Osteoblast (primary cell): ENCODE measurements at places on chromosomes 16 and 17. TPM values are rescaled to one million over a fixed set of nuclear protein-coding genes. Genes with fewer than 3 reads are reported as not detected.

GRCh38 chr17:32288615-32289014 lies 23.0 kb downstream of the RHBDL3 start:
- DNase-seq: peak; percentile 22
- peaks cover 2% of the 10 kb centered on the region for H3K4me1 ChIP-seq
- no peaks in the 10 kb centered on the region for H3K27me3 ChIP-seq
- H3K27ac ChIP-seq: no peak overlapping the region

- H3K4me3 ChIP-seq: no peak overlapping the region
- H3K27ac ChIP-seq: no peak overlapping the region
- H3K4me1 ChIP-seq: no peaks in the 10 kb centered on the region
These were observed 17.6 kb upstream of the SSTR5 start for GRCh38 chr16:1054660-1055556.

DNA sequence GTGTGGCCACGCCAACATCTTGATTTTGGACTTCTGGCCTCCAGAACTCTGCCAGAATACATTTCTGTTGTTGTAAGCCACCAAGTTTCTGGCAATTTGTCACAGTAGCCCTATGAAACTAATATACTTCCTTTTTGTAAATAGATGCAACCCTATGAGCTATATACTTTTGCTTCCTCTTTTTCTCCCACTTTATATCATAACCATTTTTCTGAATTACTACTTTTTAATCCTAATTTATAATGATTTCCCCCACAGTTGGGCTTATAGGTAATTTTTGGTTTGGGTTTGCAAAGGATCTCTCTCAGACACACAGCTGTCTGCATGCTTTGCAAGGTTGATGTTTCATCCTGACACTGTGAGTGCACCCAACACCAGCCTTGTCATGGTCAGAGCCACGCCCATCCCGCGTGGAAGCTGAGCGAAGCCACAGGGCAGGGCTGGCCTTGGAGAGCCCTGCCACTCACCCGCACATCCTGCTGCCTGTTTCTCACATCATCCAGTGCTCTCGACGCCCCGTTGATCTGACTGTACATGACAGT lies 5.8 kb downstream of the TRIM25 start:
- H3K4me1 ChIP-seq: peaks cover 16% of the 10 kb centered on the region
- H3K36me3 ChIP-seq: peaks cover 50% of the 10 kb centered on the region
- no peaks in the 10 kb centered on the region for H3K27me3 ChIP-seq
- H3K4me3 ChIP-seq: no peak overlapping the region

DNA sequence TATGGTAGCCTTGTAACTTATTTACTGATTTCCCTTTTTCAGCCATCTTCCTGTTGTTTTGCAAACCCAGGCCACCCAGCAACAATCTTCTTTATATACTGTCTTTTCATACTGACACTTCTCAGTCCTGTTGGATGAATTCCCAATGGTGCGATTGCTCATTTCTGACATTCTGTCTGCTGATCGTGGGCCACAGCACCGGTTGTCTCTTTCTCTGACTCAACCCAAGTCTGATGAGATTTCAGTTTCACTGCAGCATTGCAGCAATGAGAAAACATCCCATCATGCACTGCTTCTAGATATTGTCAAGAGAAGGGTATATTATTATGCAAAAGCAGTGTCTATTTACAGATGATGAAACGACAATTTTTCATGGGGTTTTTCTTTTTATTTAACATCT lies 349.2 kb upstream of the HSBP1 start:
- no peaks in the 10 kb centered on the region for H3K27me3 ChIP-seq
- H3K27ac ChIP-seq: peak overlapping the region; percentile 39
- DNase-seq: peak; percentile 89

DNA sequence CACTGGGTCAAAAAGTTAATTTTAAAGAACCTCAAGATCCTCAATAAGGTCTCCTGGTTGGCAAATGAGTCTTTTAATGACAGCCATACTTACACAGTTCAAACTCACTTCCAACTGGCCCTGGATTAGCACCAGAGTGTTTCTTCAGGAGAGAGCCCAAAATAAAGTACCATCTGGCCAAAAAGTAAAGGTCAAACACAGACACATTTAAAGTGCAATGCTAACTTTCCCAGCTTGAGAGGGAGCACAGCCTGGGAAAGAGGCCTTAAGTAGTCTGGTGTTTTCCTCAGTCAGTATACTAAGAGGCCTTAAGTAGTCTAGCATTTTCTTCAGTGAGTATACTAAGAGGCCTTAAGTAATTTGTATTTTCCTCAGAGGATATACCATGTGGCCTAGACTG lies 46.6 kb upstream of the ERN1 start:
- H3K27me3 ChIP-seq: no peaks in the 10 kb centered on the region
- peaks cover 9% of the 10 kb centered on the region for H3K36me3 ChIP-seq
- H3K4me3 ChIP-seq: no peak overlapping the region

DNA sequence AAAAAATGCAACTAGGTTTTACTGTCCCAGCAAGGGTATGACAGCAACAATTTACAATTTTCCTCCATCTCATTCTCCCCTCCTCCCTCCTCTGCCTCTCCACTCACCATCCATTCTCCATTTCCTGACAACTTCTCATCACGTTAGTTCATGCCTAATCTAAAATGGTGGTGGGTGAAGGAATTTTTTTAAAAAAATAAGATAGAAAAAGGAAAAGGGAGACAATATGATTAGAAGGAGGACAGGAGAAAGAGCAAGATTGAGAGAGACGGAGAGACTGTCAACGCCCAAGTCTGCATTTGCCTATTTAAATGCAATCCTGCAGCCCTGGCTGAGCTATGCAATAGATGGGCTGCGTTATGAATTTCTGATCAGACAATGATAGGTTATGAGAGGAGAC lies 380.7 kb upstream of the PSMD7 start:
- no peak overlapping the region for H3K4me3 ChIP-seq
- no peak for DNase-seq
- H3K36me3 ChIP-seq: no peaks in the 10 kb centered on the region

DNA sequence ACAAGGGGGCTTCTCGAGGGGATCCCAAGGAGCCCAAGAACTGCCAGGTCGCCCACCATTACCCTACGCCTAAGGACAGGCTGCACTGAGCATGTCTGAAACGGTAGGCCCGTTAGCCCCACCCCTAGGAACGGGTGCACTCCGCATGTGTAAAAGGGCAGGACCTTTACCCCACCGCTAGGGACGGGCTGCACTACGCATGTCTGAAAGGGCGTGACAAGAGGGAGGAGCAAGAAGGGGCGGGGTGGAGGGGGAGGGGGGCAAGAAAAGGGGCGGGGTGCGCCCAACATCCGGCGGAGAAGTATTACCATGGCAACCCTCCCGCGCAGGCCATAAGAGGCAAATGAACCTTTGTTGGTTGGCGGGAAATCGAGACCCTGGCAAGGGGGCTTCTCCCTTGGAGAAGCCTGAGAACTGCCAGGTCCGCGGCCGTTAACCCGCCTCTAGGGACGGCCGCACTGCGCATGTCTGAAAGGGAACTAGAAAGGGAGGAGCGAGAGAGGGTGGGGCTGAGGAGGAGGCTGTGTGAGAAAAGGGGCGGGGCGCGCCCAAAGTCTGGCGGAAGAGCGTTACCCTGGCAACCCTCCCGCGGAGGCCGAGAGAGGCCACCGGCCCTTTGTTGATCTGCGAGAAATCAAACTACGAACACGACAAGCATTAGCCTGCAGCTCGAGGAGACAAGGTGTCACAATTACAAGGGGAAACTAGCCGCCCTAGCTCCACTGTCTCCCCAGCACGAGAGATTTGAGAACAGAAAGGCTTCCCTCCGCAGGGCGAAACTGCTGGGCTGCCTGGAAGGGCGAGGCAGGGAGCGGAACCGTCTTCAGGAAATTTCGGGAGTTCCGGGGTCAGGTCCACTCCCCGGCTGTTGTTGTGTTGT lies 2046.8 kb downstream of the TP53TG3F start:
- DNase-seq: no peak
- no peaks in the 10 kb centered on the region for H3K36me3 ChIP-seq
- no peak overlapping the region for H3K27ac ChIP-seq
- H3K4me1 ChIP-seq: no peaks in the 10 kb centered on the region

DNA sequence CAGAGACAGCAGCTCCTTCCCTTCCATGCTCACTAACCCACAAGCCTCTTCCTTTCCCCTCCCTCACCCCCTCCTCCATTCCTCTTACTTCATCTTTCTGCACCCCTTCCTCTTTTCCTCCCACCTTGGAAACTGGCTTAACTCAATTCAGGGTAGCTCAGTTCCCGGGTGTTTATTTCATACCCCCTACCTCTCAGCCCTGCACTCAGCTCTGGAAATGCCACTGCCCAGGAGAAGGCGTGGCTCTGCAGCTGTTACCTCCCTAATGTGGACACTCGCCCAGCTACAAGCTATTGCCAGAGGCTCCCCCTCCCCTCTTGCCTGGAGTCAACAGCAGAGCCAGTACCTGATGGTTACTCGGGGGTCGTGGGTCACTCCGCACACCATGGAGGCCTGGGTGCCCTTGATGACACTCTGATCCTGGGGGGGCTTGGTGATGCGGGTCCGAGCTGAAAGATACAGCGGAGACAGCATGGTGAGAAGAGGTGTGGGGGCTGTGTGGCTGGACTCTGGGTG lies 118.4 kb upstream of the CDC42EP4 start:
- H3K36me3 ChIP-seq: no peaks in the 10 kb centered on the region
- H3K27ac ChIP-seq: no peak overlapping the region
- no peak for DNase-seq

Gene GNAO1
- total RNA-seq: under 0.01 TPM in 1 of 2 replicates, not detected in the other

Gene CRHR1
- not detected in 2 replicates for total RNA-seq

Gene CARD14
- not detected in 2 replicates for total RNA-seq

Gene YBX2
- total RNA-seq: under 0.01 TPM in 1 of 2 replicates, not detected in the other

Gene WNT9B
- 0.36 TPM in 1 of 2 replicates, not detected in the other for total RNA-seq
